Inflammatory macrophage treated with lipopolysaccharide for 4 hours (primary cell): ENCODE measurements at places on chromosomes 4 and X.

DNA sequence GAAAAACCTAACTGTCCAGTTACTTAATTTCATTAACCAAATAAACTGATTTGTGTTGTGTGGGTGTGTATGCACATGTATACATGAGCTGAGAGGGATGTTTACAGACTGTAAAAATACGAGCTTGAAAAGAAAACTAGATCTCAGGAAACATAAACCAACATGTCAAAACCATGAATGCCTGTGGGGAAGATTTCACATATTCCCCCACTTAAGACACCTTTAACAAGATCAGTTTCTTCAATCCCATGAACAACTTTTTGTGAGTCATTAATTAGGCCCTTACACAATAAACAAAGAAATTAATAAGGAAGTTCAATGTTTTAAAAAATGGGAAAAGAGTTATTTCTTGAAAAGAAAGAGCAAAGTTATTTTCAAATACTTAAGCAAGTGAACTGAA lies 170.8 kb downstream of the ZNF674 start:
- no peak for DNase-seq

DNA sequence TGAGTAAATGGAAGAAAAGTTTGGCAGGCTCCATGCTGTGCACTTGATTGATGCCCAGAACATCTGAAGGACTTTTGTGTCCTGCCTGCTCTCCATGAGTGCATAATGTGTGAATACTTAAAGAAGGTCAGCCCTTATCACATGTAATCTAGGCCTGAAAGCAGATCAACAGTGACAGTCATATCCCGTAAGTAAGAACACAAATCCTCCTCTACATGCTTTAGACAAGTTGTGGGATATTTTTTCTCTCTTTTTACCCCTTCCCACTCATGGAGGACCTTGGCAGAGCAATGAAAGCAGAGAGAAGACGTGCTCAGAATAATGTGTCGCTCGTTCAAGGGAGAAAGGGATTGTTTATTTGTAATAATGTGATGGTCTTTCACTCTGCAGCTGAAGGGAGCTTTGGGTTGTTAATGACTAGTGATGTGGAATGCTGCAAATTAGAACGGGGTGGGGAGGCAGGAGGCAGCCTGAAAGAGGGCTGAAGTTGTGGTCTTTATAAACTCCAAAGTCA lies 286.6 kb downstream of the BMPR1B start:
- no peak for DNase-seq

DNA sequence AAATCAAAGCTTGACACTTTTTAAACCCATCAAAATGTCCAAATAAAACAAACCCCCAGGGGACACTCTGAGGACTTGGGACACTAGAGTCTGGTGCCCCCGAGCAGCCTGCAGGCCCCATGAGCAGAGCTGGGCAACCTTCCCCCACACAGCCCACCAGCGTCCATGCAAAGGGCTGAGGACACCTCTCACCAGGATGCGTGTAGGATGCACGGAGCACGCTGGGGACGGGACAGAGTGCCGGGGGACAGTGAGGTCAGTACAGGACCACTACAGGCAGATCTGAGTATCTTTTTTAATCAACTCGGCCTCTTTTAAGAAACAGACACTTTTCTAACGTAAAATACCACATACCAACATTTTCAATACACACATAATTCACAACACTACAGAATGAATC lies 6.9 kb downstream of the GAK start:
- no peak for DNase-seq

- no peak for DNase-seq
Measured at GRCh38 chr4:59814402-59815010, 1385.6 kb upstream of the ADGRL3 start.

- DNase-seq, result no peak
Measured at GRCh38 chrX:154355776-154356140, 18.7 kb downstream of the FLNA start.

GRCh38 chr4:3689576-3690550 lies 76.3 kb upstream of the ADRA2C start:
- DNase-seq, result no peak

GRCh38 chrX:44903107-44903506 lies 30.1 kb downstream of the KDM6A start:
- DNase-seq, result peak; percentile 58

- no peak for DNase-seq
Measured at GRCh38 chr4:151331276-151332042, 6.1 kb upstream of the SH3D19 start.

DNA sequence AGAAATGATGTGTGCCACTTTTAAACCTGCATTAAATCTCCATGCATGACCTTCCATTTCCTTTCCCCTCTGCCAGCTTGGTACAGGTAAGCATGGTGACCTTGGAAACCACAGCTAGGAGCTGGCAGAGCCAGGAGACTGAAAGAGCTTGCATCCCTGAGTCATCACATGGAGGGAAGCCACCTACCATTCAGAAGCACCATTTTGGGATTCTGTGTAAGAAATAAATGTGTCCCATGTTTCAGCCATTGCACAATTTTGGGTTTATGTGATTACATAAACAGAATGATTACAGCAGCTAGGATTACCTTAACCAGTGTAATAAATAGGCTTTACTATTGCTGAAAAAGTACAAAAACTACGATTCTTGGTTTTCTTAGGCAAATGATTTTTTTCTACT lies 17.3 kb upstream of the CCDC149 start:
- peak; percentile 86 for DNase-seq
